Hepatic stellate cell (primary cell): ENCODE measurements at places on chromosomes 6 and 20.

GRCh38 chr6:119073307-119074051, 5.0 kb downstream of the FAM184A start:
- DNase-seq = no peak

DNA sequence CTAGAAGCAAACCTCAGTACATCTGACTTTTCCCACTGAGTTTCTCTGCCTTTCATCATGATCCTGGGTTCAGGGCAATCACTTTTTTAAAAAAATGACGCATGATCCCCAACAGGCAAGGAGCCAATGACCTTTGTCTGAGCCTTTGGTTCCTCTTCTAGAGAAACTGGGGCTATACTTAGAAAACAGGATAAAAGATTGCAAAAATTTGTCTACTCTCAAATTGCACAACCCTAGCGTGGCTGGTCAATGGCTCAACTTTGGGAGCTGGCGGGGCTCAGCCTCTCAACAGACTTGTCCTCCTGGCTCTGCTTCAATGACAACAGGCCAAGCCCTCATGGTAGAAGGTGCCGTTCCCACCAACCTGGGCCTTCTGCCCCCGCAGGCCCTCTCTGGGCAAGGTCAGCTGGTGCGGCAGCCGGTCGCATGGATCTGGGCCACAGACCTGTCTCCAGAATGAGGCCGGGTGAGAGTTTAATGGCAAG, 48.7 kb downstream of the PDYN start:
- peak; percentile 47 for DNase-seq

GRCh38 chr20:50053362-50054230, 59.4 kb downstream of the UBE2V1 start:
- DNase-seq = no peak

- no peak for DNase-seq
Observed at GRCh38 chr6:25318589-25318988, 39.4 kb downstream of the CARMIL1 start.
